ENCODE measurements at places on chromosomes 7 and 10.

- no peak for DNase-seq
Observed at GRCh38 chr10:42744134-42744701, 38.4 kb upstream of the BMS1 start.

GRCh38 chr7:26477381-26477990 is 185.8 kb downstream of the SNX10 start:
- no peak for DNase-seq

DNA sequence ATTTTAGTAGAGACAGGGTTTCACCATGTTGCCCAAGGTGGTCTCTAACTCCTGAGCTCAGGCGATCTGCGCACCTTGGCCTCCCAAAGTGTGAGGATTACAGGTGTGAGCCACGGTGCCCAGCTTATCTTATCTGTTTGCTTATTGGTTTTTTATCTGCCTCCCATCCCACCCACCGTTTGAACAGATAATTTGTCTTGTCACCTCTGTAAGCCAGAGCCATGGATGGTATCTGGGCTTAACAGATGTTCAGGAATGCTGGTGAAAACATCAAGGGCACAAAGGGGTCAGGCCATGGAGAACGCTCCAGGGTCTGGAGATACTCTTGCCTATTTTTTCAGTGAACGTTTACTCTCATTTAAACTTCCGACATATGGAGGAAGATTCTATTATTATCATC is 12.0 kb upstream of the NDST2 start:
- DNase-seq = no peak

DNA sequence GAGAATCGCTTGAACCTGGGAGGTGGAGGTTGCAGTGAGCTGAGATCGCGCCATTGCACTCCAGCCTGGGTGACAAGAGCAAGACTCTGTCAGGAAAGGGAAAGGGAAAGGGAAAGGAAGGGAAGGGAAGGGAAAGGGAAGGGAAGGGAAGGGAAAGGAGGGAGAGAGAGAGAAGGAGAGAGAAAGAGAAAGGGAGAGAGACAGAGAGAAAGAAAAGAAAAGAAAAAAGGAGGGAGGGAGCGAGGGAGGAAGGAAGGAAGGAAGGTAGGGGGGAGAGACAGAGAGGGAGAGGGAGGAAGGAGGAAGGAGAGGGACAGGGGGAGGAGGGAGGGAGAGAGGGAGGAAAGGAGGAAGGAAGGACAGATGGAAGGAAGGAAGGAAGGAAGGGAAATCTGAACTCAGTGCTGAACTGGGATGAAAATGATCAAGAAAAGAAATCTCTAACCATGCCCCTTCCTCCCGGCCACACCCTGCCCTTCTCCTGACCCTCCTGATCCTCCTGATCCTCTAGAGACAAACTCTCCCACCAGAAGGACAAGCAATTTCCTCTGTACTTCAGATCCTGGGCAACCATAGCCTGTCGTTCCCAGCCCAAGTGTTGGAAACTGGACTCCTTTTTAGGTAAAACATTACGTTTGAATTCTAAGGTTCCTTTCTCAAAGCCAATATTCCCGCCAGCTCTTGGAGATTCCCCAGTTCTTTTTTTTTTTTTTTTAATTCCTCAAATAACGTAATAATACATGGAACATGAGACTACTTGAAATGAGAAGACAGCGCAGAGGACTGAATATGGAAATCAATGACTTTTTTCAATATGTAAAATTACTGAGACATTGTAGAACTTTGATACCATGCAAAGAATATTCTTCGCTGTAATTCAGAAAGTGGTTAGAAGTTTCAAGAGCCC is 32.1 kb downstream of the NMT2 start:
- DNase-seq = no peak

DNA sequence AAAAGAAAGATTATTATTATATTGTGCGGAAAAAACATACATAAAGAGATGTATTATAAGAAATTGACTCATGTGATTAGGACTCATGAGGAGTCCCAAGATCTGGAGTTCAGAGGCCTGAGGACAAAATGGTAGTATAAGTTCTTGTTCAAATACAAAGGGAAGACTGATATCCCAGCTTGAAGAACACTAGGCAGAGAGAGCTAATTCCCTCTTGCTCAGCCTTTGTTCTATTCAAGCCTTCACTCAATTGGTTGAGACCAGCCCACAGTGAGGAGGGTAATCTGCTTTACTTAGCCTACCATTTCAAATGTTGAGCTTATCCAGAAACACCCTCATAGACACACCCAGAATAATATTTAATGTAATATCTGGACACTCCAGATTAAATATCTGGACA is 1683.8 kb downstream of the REEP3 start:
- no peak for DNase-seq

DNA sequence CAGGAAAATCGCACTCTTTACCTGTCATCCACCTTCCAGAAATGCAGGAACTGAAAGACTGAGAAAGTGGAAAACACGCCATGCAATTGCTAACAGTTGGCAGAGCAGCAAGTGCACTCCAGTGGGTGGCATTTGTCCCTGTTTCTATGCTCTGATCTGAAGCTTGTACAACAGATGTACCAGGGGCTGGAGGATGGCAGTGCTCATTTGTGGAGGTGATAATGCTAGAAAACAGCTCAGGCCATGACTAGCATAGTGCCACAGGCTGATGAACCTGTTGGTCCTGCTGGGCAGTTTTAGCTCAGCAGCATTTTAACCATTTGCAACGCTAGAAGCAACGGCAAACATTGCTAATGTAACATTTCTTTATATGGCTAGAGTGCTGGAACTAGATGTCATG is 199.9 kb upstream of the NRP1 start:
- DNase-seq = no peak

DNA sequence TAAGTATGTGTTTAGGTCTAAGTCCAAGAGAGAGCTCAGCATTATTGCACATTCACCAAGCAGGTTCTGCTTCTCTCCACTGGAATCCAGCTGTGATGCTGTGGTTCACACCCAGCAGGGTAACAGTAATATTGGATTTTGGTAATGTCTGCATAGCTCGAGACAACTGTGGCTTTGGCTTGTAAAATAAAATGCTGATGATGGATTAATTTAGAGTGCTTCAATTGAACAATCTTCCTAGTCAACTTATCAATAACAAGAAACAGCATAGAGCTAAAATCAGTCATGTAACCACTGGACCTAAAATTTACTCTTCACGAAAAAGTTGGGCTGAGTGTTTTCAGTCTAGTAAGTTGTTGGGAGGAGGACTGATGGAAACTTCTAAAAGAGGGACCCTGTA is 709.2 kb downstream of the TYW1 start:
- no peak for DNase-seq

- DNase-seq = no peak
Observed at GRCh38 chr10:88190123-88190522, 326.7 kb downstream of the PTEN start.

- DNase-seq = peak; percentile 91
Observed at GRCh38 chr7:137081321-137082093, 213.1 kb downstream of the CHRM2 start.

GRCh38 chr10:124386186-124387077 is 32.3 kb downstream of the OAT start:
- no peak for DNase-seq

DNA sequence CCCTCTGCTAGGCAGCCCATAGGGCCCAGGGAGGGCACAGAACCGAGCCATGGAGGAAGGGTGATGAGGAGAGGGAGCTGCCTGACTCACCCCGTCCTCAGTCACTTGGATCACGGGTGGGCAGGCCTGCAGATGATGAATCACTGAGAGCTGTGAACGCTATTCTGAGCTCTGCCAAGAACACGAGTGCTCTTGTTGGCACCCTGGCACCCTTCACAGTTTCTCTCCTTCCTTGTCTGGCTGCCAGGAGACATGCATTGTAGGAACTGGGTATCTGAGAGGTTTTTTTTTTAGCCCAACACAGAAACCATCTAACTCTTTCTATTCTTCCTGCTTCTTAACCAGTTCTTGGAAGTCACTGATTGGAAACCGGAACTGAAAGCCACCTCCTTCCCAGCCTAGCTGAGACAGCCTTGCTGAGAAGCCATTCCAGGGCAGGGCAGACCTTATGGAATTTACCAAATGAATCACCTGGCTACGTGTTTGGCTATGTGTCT is 82.1 kb downstream of the SLC37A3 start:
- peak; percentile 59 for DNase-seq

Measured in astrocyte of the spinal cord (primary cell).